ENCODE measurements at places on chromosomes 5 and 9.
A peak's percentile ranks its signal among the peaks of the same experiment; 100 is the strongest.

DNA sequence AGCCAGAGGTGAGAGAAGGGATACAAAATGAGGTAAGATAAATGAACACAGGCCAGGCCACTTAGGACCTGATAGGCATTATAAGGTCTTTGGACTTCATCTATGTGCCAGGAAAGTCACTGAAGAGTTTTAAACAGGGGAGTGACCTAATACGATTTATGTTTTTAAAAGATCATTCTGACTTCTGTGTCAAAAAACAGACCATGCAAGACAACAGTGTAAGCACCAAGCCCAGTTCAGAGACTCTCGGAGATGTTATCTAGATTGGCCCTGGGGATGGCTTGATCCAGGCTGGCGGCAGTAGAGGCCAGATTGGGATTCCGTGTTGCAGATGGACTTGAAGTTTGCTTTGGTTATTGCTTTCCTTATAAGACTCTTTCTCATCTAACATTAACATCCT is 43.0 kb upstream of the DPYSL3 start:
- no peak for DNase-seq

GRCh38 chr9:98790134-98790841 is 6.1 kb downstream of the ANKS6 start:
- DNase-seq = no peak

- DNase-seq = no peak
Measured at GRCh38 chr5:151068433-151069197, 12.2 kb downstream of the TNIP1 start.

DNA sequence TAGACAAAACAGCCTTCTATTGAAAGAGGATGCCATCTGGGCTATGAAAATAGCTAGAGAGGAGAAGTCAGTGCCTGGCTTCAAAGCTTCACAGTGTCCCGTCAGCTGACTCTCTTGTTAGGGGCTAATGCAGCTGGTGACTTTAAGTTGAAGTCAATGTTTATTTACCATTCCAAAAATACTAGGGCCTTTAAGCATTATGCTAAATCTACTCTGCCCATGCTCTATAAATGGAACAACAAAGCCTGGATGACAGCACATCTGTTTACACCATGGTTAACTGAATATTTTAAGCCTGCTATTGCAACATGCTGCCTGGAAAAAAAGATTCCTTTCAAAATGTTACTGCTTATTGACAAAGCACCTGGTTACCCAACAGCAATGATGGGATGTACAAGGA is 309.1 kb downstream of the NTRK2 start:
- no peak for DNase-seq

GRCh38 chr5:38473008-38473407 is 83.4 kb downstream of the LIFR start:
- no peak for DNase-seq

GRCh38 chr5:119397518-119398380 is 41.9 kb downstream of the TNFAIP8 start:
- DNase-seq = no peak

DNA sequence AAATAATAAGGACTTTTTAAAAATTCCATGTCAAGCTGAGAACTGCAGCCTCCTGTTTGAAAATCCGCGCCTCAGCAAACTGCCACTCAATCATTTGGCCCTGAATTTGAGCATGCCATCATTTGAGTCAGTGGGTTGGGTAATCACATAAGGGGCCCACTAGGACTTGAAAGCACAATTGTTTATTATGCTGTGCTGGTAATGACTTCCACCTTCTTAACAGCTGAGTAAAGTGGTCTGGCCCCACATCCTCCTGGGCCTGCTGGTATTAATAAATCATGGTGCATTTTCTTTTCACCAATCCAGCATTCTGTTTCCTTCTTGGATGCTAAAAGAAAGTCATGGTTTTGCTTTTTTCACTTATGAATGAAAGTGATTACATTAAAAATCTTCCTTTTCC is 103.0 kb upstream of the CTSL start:
- DNase-seq = no peak

GRCh38 chr5:146368137-146368536 is 29.5 kb downstream of the POU4F3 start:
- DNase-seq = no peak

DNA sequence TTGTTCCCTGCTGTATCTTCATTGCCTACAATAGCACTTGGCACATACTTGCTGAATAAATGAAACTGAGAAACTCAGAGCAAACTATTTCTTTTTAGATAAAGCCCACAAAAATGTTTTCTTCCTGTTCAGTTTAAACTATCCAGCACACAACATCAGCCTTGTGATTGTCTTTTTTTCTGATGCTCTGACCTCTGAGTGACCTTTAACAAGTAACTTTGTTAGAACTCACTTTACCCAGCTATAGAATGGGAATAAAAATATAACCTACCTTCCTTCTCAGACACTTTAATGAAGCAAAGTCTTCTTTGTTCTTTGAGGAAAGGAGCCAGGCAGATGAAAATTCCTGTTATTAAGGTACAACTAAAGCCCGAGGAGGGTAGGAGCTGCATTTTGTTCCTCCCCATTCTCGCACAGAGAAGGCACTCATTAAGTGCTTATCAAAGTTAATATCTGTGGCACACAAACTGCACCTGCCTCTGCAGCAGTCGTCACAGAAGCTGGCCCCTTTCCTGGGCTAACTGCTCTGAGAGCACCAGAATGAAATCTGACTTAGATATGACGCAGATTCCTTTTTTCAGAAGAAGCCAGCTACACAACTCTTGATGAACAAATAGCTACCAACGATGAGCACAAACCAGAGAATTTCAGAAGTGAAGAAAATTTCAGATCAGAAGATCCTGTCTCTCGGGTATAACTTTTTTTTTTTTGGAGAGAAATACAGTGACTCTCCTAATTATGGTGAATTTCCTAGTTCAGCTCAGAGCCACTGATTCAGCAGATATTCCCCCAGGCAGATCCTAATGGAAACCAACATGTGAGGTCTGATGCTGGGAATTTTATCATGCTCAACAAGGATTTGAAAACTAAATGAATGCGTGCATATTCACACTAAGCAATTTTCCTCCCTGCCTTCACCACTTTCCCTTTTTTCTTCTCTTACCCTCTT is 31.0 kb upstream of the NR3C1 start:
- DNase-seq = no peak

DNA sequence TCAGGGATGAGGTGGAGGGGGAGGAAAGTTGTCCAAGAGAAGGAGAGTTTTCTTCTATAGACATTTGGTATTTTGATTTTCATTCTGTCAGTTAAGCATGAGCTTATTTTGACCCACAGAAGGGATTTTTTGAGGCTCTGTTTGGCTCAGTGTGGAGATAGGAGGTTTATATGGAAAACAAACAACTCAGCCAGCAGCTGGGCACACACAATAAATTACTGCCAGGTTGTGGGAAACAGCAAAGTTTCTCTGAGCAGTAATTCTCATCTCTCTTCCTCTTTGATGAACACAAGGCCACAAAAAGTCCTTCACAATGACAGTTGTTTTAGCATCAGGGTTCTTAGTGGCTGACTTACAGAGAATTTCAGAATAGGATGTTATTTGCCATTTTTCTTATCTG is 486.1 kb downstream of the KDM4C start:
- DNase-seq = no peak

DNA sequence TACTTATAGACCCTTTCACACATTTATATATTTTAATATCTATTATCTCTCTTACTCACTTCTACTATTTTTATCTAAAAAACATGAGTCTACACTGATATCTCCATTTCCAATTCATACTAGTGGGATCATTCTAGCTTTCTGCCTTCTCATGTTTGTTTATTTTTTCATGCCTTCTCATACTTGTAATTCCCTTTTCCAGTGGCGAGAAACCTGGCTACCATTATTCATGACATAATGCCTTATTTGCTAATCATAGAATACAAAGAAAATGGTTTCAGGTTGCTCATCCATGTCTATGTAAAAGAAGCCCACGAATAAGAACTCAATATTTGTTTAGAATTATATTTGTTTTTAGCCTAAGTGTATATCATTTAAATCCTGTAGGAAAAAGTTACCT is 232.7 kb upstream of the ACTBL2 start:
- no peak for DNase-seq

- DNase-seq = no peak
Measured at GRCh38 chr5:175778951-175779503, 92.4 kb upstream of the CPLX2 start.

DNA sequence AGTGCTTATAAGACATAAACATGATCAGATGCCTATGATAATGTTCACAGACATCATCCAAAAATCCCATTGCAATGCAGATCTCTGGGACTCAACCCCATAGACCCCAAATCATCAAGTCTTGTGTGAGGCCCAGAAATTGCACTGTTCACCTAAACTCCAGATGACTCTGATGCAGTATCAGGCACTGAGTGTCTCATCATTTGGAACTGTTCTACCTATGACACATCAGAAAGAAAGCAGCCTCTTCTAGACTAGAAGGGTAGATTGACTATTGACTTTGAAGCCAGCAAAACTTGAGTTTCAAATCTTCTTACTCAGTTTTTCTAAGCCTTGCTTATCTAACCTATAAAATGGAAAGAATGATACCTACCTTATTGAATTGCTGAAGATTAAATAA is 58.7 kb upstream of the PAPPA start:
- no peak for DNase-seq

DNA sequence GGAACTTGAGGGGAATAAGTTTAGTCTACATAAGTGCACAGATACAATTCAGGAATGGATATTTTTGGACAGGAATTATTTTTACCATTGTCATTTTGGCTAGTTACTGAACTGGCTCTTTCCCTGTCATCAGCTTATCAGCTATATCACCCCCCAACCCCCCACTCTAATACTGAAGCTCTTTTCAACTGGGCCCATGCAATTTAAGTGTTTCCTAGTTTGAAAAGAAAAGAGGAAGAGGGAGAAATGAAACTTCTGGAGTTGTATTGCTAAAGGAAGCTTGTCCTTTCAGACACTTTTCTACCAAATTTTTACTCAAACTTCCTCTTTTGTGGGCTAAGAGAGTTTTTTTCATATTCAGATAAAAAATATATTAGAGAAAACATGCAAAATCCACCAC is 18.5 kb upstream of the TIMD4 start:
- DNase-seq = peak; percentile 25

DNA sequence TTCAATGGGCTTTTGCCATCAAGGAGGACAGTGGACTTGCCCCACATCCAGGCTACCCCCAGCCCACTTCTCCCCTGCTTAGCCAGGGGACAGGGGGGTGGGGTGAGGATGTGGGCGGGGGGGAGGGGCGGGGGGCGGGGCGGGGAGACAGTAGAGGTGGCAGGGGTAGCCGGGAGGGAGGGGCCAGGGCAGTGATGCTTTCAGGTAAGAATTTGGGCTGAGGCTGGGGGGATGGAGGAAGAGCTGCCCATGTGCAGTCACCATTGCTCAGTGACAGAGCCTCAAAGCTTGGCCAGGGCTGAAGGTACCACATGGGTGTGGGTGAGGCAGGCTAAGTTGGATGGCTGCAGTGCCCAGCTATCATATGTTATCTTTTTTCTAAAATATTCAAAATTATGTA is 40.7 kb upstream of the HNRNPA0 start:
- DNase-seq = no peak

DNA sequence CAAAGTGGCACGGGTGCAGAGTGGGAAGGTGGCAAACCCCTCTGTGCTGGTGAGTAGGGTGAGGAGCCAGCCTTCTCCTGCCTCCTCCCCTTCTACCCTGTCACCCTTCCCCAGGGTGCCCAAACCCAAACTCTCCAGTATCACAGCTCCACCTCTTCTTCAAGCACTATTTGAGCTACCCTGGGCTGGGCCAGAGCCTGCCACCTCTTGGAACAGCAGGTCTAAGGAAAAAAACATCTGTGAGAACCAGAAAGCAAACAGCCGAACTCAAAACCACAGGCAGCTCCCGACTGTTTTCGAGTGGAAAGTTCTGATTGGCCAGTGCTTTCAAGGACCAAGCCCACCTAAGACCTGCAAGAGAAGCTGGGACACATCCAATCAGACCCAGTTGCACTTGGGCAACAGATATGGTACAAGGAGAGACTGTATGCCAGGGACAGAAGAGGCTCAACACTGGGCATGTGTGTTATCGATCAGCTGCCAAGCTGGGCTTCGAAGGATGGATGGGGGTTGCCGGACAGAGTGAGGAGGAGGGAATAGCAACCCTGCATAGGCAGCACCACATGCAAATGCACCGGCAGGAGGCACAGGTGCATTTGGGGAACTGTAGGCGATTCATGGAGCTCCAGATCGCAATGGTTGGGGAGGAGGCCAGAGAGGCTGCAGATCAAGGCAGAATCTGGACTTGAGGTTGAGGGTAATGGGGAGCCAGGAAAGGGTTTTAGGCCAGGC is 19.7 kb downstream of the ACSL6 start:
- no peak for DNase-seq

- DNase-seq = no peak
Measured at GRCh38 chr9:86471171-86471815, 117.1 kb upstream of the TUT7 start.

DNA sequence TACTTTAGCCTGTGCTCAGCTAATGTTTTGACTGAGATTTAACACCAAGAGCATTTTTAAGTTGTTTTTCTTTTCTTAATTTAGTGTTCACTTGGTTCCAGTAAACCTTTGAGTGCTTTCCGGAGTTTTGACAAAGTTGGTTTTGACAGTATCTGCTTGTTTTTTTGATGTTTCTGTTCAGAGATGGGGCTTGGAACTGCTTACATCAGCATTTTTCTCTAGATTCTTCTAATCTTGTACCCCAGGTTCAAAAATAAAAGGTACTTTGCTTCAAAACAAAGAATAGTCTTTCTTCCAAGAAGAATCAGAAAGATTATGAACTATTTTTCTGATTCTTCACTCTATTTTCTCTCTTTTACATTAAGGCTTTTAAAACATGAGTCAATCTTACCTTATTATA is 132.2 kb downstream of the DPYSL3 start:
- DNase-seq = no peak

- no peak for DNase-seq
Measured at GRCh38 chr9:87119328-87119881, 172.1 kb upstream of the GAS1 start.

GRCh38 chr5:16737620-16738364 is 121.0 kb upstream of the RETREG1 start:
- no peak for DNase-seq

DNA sequence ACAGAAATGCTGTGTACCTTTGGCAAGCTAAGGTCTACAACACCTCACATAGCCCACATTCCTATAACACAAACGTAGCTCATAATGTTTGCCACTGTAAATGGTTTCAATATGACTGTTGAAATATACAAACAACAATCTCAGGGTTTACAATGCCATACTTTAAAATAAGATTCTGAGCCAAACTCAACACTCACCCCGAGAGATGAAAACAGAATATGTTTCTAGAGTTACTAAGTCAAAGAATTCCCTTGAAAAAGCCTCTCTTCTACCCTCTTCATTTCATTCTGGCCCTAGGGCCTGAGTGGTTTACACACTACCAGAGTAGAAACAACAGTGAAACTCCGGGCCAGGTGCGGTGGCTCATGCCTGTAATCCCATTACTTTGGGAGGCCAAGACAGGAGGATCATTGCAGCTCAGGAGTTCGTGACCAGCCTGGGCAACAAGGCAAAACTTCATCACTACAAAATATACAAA is 72.6 kb downstream of the MYO10 start:
- no peak for DNase-seq

DNA sequence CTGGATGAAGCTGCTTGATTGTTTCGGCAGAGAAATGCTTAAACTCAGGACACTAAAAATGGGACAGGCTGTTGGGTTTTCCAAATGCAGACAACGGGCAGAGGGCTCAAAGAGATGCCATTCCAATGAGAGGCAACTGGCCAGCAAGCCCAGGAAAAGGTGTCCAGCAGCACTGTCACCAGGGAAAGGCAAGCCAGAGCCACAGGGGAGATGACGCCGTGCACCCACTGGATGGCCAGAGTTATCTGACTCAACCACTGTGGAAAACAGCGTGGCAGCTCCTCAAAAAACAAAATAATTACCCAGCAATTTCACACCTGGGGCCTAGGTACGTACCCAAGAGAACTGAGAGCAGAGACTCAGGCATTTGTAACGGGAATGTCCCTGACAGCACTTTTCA is 48.4 kb upstream of the SIMC1 start:
- DNase-seq = no peak
